ENCODE measurements at places on chromosomes 6 and 20.

- DNase-seq: no peak
Observed at GRCh38 chr6:40792183-40792582, 205.0 kb upstream of the LRFN2 start.

GRCh38 chr6:31579546-31580437, 2.4 kb downstream of the LTB start:
- DNase-seq: no peak

- DNase-seq: peak; percentile 3
Observed at GRCh38 chr20:32902456-32903420, 44.0 kb downstream of the EFCAB8 start.

DNA sequence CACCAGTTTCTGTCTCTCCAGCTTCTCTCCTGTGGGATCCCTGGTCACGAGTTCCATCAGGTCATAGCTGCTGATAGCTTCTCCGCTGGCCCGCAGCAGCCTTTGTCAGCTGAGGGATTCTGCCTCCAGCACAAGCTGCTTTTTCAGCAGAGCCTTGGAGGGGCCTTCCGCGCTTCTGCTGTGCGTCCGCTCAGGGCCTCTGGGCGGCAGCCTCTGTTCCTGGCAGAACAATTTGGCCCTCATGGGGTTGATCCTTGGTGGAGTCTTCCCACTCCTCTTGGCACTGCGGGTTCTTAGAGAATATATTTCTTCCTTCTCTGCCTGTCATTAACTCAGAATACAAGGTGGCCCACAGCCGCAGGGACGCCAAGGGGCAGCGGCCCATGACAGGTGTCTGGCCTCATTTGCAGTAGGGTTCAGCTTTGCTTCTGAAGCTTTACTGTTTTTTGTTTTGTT, 158.8 kb downstream of the DTNBP1 start:
- no peak for DNase-seq

- no peak for DNase-seq
Observed at GRCh38 chr6:9257215-9257614, 821.9 kb upstream of the SLC35B3 start.

- no peak for DNase-seq
Observed at GRCh38 chr6:160069050-160069454, 52.6 kb upstream of the SLC22A1 start.

GRCh38 chr6:12555267-12555666, 161.3 kb upstream of the PHACTR1 start:
- DNase-seq: no peak

DNA sequence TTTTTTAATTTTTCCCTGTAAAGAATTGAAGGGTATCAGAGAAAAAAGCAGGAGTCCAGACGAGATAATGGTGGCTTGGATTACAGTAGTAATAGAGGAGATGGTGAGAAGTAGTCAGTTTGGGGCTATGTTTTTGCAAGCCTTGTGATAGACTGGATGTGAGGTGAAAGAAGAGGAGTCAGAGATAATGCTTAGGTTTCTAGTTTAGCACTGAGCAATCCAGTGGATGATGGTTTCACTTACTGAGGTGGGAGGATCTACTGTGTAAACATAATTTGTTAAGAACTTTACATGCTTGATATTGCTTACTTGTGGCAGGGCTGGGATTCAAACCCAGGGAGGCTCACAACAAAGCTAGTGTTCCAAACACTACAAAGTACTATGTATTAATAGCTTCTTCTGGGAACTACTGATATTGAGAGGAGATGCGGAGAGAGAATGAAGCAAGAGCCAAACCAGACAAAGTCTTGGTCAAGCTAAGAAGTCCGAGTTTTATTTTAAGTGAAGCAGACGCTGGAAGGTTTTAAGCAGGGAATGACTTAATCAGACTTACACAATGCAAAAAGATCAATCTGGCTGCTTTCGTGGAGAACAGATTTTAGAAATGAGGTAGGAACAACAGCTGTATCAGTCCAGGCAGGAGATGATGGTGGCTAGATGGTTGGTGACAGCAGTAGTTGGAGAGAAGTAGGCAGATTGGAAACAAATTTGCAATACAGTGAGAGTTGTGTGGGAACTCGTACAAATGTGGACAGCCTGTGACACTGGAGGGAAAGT, 58.0 kb downstream of the ZFAND3 start:
- no peak for DNase-seq

DNA sequence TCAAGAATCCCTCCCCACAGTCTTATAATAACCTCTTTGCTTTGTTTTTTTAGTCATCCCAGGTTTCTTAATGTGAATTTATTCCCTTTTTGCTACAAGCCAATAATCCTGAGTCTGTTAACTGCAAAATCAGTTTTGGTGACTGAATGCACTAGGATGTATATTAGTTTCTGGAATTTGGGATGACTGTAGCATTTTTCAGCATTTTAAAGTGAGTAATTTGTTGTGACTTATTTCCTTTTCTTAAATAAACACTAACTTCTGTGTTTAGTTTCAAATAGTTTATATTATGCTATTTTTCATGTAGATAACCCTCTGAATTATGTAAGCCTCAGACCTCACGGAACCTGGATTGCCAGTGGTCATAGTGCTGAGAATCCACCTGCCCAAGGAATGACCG, 5.5 kb downstream of the CST1 start:
- DNase-seq: no peak

DNA sequence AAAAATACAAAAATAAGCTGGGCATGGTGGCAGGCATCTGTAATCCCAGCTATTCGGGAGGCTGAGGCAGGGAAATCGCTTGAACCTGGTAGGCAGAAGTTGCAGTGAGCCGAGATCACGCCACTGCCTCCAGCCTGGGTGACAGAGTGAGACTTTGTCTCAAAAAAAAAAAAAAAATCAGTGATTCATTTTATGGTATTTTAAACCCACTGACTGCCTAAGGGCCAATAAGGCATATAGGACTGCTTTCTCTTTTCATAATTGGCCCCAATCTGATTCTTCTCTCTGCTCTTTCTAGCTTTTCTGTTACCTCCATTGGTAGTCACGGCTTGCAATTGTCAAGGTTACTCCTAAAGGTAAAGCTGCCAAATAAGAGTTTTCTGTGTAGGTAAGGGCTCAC, 60.2 kb upstream of the ADGRF1 start:
- no peak for DNase-seq

DNA sequence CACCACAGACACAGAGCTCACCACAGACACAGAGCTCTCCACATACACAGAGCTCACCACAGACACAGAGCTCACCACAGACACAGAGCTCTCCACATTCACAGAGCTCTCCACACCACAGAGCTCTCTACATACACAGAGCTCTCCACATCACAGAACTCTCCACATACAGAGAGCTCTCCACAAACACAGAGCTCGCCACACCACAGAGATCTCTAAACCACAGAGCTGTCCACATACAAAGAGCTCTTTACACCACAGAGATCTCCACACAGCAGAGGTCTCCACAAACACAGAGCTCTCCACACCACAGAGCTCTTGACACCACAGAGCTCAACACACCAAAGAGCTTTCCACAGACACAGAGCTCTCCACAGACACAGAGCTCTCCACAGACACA, 55.8 kb downstream of the ERMARD start:
- DNase-seq: no peak

DNA sequence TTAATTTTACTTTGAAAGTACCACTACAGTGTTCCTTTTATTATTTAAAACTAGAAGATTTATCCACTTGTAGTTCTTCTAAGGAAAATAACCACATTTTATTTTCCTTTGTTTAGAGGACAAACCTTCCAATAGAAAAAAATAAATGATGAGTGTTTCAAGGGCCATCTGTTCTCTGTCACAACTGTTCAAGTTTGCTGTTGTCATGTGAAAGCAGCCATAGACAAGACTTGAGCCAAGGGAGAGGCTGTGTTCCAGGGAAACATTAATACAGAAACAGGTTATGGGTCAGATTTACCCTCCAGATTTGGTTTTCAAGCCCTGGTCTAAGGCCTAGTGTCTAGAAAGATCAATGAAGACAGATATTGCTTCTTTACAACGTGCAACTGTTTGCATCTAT, 463.6 kb downstream of the C6orf118 start:
- no peak for DNase-seq

DNA sequence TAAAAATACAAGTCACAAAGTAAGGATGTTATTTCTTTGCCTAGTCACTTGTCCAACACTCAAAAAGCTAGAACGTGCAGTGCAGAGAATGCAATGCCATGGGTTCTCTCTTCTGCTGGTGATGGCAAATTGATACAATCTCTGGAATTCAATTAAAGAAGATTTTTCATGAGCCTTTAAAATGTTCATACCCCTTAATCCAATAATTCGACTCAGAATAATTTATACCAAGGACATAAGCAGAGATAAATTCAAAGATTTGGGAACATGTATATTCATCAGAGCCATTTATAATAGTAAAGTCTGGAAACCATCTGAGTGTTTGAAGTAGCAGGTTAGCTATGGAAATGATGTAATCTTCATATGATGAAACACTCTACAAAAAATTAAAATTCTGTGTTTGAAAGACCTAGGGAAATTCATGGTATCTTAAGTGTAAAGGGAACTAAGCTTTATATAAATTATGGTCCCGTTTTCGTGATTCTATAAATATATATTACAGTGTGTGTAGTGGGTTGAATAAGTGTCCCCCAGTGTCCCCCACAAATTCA, 2.8 kb upstream of the AGPAT4 start:
- no peak for DNase-seq

DNA sequence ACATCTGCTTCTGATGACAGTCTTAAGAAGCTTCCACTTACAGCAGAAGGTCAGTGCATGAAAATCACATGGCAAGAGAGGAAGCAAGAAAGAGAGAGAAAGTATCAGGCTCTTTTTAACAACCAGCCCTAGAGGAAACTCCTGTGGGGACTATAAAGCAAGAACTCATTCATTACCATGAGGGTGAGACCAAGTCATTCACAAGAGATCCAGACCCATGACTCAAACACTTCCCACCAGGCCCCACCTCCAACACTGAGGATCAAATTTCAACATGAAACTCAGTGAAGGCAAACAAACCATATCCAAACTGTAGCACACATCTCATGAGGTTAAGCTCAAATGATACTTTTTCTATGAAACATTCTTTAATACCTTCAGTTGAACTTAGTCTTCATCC, 643.2 kb upstream of the SYNCRIP start:
- no peak for DNase-seq

GRCh38 chr6:91538622-91539021, 951.8 kb upstream of the MAP3K7 start:
- DNase-seq: no peak

DNA sequence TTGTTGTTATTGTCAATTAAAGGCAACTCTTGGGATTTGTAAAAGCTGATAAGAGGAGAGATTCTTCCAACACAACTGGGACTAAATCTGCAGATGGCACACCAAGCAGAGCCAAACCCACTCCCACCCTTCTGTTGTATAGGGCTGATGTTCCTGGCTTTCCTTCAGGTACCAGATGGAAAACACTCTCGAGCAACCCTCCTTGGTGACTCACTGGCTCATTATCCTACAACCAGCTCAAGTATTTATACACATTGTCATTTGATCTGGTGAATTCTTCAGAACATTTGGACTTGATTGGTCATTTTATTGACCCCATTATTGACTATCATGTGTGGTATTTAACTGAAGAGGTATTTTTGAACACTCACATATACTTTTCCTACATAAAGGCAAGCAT, 190.3 kb upstream of the PCSK2 start:
- no peak for DNase-seq

DNA sequence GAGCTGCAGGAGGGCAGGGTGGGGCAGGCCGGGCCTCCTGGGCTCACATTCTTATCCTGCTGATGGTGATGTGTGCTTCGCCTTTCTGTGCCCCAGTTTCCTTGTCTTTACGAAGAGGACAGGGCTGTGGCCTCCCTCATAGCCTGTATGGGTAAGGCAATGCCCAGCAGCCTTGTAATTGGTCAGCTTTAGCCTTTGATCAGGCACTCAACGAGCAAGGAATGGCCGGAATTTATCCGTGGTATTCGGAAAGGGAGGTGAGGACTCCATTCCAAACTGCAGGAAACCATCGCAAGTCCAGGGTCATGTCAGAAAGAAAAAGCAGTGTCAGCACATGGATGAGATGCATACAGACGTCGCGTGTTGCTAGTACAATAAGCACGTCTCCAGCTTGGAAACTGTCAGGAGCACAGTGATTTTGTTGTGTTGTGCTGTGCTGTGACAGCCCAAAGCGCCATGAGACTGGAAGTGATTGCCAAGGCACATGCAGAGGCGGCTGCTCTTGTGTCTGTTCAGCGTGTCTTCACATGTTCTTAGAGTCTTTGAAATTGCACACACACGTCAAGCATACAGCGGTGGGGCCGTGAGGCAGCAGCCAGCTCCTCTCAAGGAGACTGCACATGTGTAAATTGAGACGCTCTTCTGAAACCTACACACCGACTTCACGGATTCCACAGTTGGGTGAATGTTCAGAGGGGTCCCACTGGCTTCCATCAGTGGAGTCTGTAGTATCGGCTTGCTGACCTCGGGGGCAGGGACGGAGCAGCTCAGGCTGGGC, 6.2 kb downstream of the SS18L1 start:
- DNase-seq: no peak

DNA sequence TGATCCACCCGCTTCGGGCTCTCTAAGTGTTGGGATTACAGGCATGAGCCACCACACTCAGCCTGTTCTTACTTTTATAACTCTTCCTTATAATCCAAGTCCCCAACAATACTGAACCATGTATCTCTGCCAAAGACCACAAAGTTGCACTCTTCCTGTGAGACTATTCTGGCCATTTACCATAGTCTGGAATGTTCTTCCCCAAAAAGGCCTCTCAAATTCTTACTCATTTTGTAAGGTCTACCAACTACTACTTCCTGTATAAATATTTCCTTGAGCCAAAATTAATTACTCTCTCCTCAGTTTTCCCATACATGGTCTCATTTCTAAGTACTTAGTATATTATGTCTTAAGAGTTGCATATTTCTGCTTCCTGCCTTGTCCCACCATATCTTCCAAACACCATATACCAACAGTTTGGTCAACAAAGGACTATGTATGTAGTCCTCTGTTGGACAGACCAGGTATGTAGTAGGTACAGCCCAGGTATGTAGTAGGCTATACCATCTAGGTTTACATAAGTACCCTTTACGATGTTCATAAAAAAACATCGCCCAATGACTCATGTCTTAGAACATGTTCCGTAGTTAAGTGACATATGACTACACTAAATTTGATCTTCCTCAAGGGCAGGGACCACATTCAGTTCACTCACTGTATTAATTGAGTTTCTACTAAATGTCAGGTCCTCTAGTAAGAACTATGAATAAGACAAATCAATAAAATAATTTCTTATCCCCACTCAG, 22.0 kb downstream of the RANBP9 start:
- DNase-seq: no peak

DNA sequence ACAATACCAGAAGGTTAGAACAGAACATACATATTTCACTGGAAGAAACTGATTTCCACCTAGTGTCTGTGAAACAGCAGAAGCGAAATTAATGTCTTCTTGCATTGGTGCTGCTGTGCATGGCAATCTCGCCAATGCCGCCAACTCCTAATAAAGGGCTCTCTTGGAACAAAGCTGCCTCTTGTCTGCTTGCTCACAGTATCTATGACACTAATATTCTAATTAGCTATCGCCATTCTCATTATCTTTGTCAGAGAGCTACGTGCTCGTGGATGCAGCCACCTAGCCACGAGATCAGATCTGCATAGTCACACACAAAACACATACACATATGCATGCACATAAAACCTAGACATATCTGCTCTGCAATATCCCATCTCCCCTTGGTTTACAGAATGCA, 145.9 kb upstream of the OLIG3 start:
- no peak for DNase-seq
